ENCODE measurements at places on chromosomes 12 and 14.

GRCh38 chr14:24389226-24389848, 9.5 kb upstream of the NYNRIN start:
- no peak overlapping the region for H3K27ac ChIP-seq
- no peaks in the 10 kb centered on the region for H3K4me1 ChIP-seq
- no peak overlapping the region for H3K4me3 ChIP-seq
- no peaks in the 10 kb centered on the region for H3K36me3 ChIP-seq
- DNase-seq: no peak

DNA sequence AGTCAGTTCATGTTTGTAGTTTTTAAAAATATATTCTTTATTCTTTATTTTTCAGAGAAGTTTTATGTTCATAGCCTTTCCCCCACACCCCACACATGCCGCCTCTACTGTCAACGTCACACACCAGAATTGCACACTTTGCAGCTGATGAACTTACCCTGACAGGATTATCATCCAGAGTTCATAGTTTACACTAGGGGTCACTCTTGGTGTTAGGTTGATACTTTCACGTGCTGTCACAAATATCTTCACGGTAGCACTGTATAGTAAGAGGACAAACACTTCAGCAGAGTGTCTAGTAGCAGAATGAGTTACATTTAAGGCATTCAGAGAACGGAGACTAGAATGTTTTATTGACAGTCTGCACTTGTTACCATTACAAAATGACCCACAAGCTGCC, 5.1 kb downstream of the DPPA3 start:
- no peak overlapping the region for H3K27ac ChIP-seq
- H3K27me3 ChIP-seq: no peaks in the 10 kb centered on the region
- H3K36me3 ChIP-seq: no peaks in the 10 kb centered on the region
- DNase-seq: no peak

DNA sequence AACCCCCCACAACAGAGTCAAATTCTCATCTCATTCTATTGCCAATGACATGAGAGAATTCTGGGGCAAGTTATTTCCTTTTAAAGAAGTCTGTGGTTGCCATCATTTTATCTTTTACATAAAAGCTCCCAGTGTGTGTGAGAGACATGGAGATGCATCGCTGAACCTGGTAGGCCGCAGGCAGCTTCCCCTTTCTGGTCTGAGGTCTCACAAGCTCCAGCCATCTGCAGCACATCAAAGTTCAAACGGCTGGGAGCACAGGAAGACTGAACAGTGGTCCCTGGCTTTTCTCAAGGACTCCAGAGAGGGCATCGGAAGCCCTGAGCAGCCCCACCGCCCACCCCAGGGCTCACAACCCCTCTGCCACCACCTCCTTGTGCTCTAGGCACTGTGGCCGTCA, 141.7 kb downstream of the RIMBP2 start:
- no peaks in the 10 kb centered on the region for H3K4me1 ChIP-seq
- H3K27me3 ChIP-seq: no peaks in the 10 kb centered on the region
- DNase-seq: no peak
- H3K4me3 ChIP-seq: no peak overlapping the region
- no peak overlapping the region for H3K27ac ChIP-seq

- DNase-seq: no peak
- no peaks in the 10 kb centered on the region for H3K36me3 ChIP-seq
- no peaks in the 10 kb centered on the region for H3K4me1 ChIP-seq
Observed at GRCh38 chr14:61065656-61066055, 84.6 kb downstream of the SLC38A6 start.

DNA sequence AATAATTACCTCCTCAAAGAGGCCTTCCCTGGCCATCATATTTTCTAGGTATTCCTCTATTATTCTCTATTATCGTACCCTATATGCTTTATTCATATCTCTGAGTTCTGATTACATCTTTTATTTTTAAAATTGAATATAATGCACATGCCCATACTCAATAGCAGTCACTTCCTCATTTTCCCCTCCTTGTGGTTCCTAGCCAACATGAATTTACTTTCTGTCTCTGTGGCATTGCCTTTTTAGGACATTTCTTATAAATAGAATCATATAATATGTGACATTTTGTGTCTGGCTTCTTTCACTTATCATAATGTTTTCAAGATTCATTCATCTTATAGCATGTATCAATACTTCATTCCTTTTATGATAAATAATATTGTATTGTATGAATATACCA, 74.4 kb upstream of the TRHDE start:
- H3K36me3 ChIP-seq: no peaks in the 10 kb centered on the region
- H3K27ac ChIP-seq: no peak overlapping the region
- H3K4me3 ChIP-seq: no peak overlapping the region
- DNase-seq: no peak

- no peak for DNase-seq
- H3K27me3 ChIP-seq: no peaks in the 10 kb centered on the region
- H3K27ac ChIP-seq: no peak overlapping the region
Observed at GRCh38 chr14:32104803-32105202, 27.7 kb downstream of the ARHGAP5 start.

- no peak for DNase-seq
- peaks cover 13% of the 10 kb centered on the region for H3K36me3 ChIP-seq
- H3K27me3 ChIP-seq: peaks cover 2% of the 10 kb centered on the region
- H3K4me1 ChIP-seq: peaks cover 4% of the 10 kb centered on the region
- no peak overlapping the region for H3K4me3 ChIP-seq
Observed at GRCh38 chr12:117028254-117028653, 71.0 kb downstream of the TESC start.

GRCh38 chr12:115257791-115258190, 573.8 kb upstream of the TBX3 start:
- no peak overlapping the region for H3K4me3 ChIP-seq
- no peaks in the 10 kb centered on the region for H3K36me3 ChIP-seq
- no peak for DNase-seq
- no peak overlapping the region for H3K27ac ChIP-seq
- no peaks in the 10 kb centered on the region for H3K27me3 ChIP-seq

DNA sequence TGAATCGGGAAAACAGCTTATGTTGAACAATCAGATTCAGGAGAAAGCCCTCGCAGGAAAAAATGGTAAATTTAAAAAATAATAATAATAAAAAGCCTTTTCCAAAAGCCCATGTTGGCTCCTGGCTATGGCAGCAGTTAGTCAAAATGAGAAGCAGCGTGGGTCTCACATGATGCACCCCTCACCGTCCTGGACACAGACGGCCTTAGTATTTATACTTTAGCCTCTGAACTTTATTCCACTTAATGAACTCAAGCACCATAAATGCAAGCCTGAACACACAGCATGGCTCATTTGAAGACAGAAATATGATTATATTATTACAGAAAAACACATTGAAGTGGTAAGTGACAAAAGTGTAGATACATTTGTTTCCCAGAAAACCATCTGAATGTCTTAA, 160.9 kb downstream of the RIMBP2 start:
- H3K4me1 ChIP-seq: no peaks in the 10 kb centered on the region
- no peak overlapping the region for H3K27ac ChIP-seq
- H3K27me3 ChIP-seq: peaks cover 15% of the 10 kb centered on the region
- H3K4me3 ChIP-seq: no peak overlapping the region
- H3K36me3 ChIP-seq: no peaks in the 10 kb centered on the region
- no peak for DNase-seq

DNA sequence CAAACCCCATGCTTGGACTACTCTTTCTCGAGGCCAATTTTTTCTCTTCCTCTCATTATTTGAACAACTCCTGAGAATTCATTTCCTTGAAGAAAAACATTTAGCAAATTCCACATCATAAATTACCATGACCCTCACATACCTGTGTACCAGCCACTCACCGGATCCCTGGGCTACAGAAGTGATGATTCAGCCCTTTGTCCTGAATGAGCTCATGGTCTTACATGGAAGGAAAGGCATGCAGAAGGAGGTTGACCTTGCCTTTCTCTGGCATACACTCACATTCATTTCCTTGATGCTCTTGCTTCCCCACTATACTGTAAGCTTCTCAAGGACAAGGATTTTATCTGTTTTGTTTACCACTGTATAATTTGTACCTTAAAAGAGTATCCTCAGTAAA, 191.5 kb downstream of the SLC5A8 start:
- no peaks in the 10 kb centered on the region for H3K36me3 ChIP-seq
- DNase-seq: no peak

- H3K4me1 ChIP-seq: no peaks in the 10 kb centered on the region
- DNase-seq: no peak
- H3K4me3 ChIP-seq: no peak overlapping the region
- H3K27ac ChIP-seq: no peak overlapping the region
Observed at GRCh38 chr12:55686366-55687010, 21.2 kb downstream of the ITGA7 start.

- no peak within 1 kb of the TSS for H3K27ac ChIP-seq
- peaks cover 37% of the 10 kb centered on the region for H3K4me1 ChIP-seq
- peak within 1 kb of the TSS; percentile 36 for H3K4me3 ChIP-seq
- H3K36me3 ChIP-seq: no peaks in the 10 kb centered on the region
Observed at GRCh38 chr12:53972722-53973235, at the start of gene HOXC11. Gene HOXC11 (plus strand): TSS chr12:53973126. CDS start chr12:53973242, 116 bp downstream.

DNA sequence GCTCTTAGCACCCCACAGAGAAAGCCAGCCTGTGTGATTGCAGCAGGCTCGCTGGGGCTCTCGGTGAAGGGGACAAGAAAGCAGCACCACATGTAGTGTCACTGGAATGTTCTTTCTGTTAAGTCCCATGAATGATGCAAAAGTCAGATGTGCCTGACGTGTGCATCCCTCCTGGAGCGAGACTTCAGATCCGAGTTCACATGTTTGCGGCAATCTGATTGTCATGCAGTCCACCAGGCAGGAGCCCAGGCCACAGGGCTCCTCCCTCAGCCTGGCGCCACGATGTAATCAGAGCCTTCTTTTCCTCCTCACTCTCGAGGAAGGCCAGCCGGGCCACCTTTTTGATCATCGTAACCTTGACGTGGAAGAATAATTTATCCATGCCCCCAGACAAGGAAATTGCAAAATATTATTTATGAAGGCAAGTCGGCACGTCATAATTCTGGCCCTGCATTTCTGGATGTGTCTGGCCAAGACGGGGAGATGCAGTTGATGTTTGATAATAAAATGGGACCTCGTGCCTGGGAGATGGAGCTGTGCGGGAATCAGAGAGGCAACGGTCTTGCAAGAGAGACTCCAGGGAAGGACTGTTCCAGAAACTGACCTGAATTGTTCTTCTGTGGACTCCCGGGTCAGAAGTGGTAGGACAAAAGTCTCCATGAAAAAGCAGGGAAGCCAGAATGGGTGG, 214.6 kb downstream of the PHETA1 start:
- no peak overlapping the region for H3K4me3 ChIP-seq
- no peaks in the 10 kb centered on the region for H3K27me3 ChIP-seq
- H3K27ac ChIP-seq: no peak overlapping the region
- H3K4me1 ChIP-seq: no peaks in the 10 kb centered on the region
- DNase-seq: no peak
- H3K36me3 ChIP-seq: no peaks in the 10 kb centered on the region

GRCh38 chr14:104587641-104588040, 8.1 kb downstream of the C14orf180 start:
- H3K4me3 ChIP-seq: no peak overlapping the region
- no peaks in the 10 kb centered on the region for H3K4me1 ChIP-seq
- no peak overlapping the region for H3K27ac ChIP-seq
- peaks cover 52% of the 10 kb centered on the region for H3K27me3 ChIP-seq
- no peak for DNase-seq

DNA sequence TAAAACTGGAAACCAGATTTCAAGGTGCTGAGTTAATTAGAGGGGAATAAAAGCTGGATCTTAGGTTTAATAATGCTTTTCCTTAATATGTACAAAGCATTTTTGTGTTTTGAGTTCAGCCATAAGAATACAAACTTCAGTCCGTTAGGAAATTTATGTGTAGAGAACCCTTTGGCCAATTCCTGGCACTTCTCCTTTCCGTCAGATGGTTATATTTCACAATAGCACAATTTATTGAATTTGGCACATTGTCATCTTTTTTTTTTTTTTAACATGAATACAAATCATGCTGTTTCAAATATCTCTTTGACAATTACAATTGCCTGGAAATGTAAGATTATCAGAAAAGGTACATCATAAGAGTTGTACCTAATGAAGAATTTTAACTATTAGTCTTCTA, 56.2 kb upstream of the DDHD1 start:
- no peaks in the 10 kb centered on the region for H3K27me3 ChIP-seq
- no peak for DNase-seq
- no peaks in the 10 kb centered on the region for H3K4me1 ChIP-seq

DNA sequence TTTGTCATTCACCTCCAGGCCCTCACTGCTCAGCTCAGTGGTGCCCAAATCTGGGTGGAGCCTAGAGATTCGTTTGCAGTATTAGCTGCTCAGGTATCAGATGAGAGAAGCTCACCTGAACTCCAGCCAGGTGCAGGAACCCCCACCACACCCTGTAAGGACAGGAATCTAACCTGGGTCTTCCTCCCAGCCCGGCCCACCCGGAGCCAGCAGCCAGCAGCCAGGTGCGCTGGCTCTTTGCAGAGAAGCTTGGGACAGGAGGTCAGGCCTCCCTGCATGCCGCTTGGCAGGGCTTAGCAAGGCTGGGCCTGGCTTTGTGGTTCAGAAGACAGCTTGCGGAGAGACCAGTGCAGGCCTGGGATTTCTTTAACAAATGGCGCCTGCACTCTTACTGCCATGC, 125.6 kb upstream of the MYL2 start:
- no peak overlapping the region for H3K4me3 ChIP-seq
- no peak overlapping the region for H3K27ac ChIP-seq
- H3K27me3 ChIP-seq: peaks cover 9% of the 10 kb centered on the region
- H3K36me3 ChIP-seq: no peaks in the 10 kb centered on the region

DNA sequence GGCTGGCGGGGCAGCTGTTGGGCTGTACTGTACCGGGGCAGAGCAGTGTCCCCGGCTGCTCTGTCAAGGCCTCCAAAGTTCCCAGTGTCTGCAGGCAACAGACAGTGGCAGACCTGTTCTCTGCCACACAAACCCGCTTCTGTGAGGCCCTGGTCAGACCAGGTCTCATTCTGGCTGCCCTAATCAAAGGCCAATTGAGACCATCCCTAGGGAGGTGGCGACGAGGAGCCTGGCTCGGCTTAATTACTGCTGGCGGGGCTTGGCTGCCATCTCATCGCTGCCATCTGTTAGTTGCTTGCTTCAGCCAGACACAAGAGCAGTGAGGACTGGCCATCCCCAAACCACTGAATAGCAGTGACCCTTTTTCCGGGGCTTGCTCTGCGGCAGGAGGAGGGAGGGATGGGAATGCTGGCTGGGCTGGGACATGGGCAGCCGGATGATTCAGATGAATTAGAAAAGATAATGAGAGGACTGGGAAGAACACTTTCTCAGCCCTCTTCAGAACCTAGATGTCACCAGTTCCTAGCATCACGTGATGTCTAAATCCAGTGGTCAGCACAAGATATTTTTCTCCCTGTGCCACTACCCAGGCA, 24.5 kb downstream of the ERG28 start:
- DNase-seq: no peak
- H3K27ac ChIP-seq: no peak overlapping the region
- H3K27me3 ChIP-seq: no peaks in the 10 kb centered on the region
- no peaks in the 10 kb centered on the region for H3K4me1 ChIP-seq
- H3K4me3 ChIP-seq: no peak overlapping the region
- no peaks in the 10 kb centered on the region for H3K36me3 ChIP-seq

GRCh38 chr14:35430459-35431199, 26.1 kb upstream of the NFKBIA start:
- no peak overlapping the region for H3K27ac ChIP-seq
- no peak for DNase-seq
- H3K4me3 ChIP-seq: no peak overlapping the region
- H3K36me3 ChIP-seq: no peaks in the 10 kb centered on the region
- no peaks in the 10 kb centered on the region for H3K27me3 ChIP-seq

GRCh38 chr12:105332925-105333324, 2.4 kb downstream of the C12orf75 start:
- DNase-seq: no peak
- no peaks in the 10 kb centered on the region for H3K36me3 ChIP-seq
- H3K27ac ChIP-seq: no peak overlapping the region

- H3K36me3 ChIP-seq: no peaks in the 10 kb centered on the region
- peaks cover 7% of the 10 kb centered on the region for H3K27me3 ChIP-seq
- H3K27ac ChIP-seq: no peak overlapping the region
Observed at GRCh38 chr12:108921946-108922345, 42.1 kb downstream of the DAO start.
